ENCODE measurements at places on chromosomes 6 and 20. TPM values are rescaled to one million over a fixed set of nuclear protein-coding genes. Genes with fewer than 3 reads are reported as not detected.

The HINT3 gene
- total RNA-seq = 24.3 TPM

The SIRPD gene
- not detected for total RNA-seq

DNA sequence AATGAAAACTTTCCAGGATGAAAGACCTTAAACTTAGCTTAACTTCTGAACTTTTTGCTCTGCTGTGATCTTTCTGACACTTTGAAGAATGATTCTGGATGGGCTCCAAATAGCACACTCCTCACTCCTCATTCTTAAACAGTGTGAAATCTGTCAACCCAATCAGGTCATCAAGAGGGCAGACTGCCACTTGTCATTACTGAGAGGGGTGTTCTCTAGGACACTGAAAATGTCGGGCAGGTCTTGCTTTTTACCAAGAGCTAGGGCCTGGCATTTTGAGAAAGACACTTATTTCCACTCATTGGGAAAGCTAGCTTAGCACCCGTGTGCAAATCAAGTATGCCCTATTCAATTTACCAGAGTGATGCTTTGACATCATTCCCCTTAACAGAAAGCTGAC lies 122.2 kb downstream of the MTFR2 start:
- DNase-seq = peak; percentile 39
- no peaks in the 10 kb centered on the region for H3K27me3 ChIP-seq
- H3K4me1 ChIP-seq = no peaks in the 10 kb centered on the region

The CD93 gene
- 63.5 TPM for total RNA-seq

DNA sequence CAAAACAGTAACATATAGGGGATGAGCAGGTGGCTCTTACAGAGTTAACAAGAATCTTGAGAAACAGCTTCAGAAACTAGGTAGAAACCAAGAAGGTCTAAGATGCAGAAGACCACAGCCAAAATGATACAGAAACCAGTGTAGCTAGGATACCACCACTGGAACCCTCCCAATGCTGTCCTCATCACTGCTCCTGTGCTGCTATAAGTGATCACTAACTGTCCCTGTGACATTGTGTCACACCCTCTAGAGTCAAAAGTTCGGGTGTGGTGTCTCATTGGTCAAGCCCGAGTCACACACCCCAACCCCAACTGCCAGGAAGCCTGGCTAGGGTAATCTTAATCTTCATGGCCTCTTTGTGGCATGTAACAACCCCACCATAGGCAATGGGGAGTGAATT lies 153.1 kb downstream of the RCAN2 start:
- no peak overlapping the region for H3K4me3 ChIP-seq
- no peak for DNase-seq
- H3K36me3 ChIP-seq = no peaks in the 10 kb centered on the region
- no peaks in the 10 kb centered on the region for H3K4me1 ChIP-seq
- no peak overlapping the region for H3K27ac ChIP-seq

DNA sequence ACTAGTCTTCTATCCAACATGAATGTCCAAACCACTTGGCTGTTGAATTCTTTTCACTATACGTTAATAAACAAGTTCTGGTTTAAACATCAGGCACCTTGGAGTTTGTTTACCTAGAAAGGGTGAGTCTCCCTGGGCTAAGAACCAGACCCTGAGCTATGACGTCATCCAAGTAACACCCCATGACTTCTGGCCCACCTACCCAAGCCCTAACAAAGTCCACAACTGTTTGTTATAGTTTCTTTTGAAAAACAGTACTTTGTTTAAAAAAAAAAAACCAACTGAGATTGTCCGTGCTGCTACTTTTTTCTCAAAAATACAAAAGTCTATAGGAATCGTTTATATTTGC lies 146.9 kb upstream of the BEND6 start:
- DNase-seq = peak; percentile 52
- H3K36me3 ChIP-seq = no peaks in the 10 kb centered on the region
- no peaks in the 10 kb centered on the region for H3K27me3 ChIP-seq
- no peaks in the 10 kb centered on the region for H3K4me1 ChIP-seq
- H3K27ac ChIP-seq = no peak overlapping the region

- DNase-seq = peak; percentile 53
- H3K4me3 ChIP-seq = no peak overlapping the region
- H3K27ac ChIP-seq = no peak overlapping the region
- no peaks in the 10 kb centered on the region for H3K4me1 ChIP-seq
Measured at GRCh38 chr20:36792422-36792821, 18.9 kb upstream of the DSN1 start.

DNA sequence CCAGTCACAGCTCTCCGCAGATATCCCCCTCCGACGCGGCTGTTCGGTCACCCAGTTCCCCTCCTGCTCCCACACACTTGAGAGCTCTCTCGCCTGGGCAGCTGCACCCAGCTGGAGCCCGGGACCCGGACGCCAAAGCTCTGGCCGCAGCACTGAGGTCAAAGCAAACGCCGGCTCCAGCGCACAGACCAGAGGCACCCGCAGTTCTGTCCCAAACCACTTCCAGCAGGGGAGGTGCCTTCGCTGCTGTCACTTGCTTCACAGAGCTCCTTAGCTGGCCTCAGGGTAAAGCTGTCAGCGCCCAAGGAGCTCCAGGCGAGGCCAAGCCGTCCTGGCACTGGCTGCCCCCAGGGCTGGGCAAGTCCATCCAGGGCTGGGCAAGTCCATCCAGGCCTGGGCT lies 27.9 kb downstream of the SLC2A4RG start:
- H3K27me3 ChIP-seq = no peaks in the 10 kb centered on the region
- no peak overlapping the region for H3K27ac ChIP-seq
- no peak overlapping the region for H3K4me3 ChIP-seq
- no peak for DNase-seq
- peaks cover 37% of the 10 kb centered on the region for H3K36me3 ChIP-seq

GRCh38 chr20:11880680-11881079 lies 37.0 kb upstream of the BTBD3 start:
- H3K4me3 ChIP-seq = no peak overlapping the region
- no peaks in the 10 kb centered on the region for H3K4me1 ChIP-seq
- H3K27ac ChIP-seq = no peak overlapping the region
- no peaks in the 10 kb centered on the region for H3K27me3 ChIP-seq

The CALHM5 gene
- 0.29 TPM for total RNA-seq
